ENCODE measurements at places on chromosomes 12 and 14.

DNA sequence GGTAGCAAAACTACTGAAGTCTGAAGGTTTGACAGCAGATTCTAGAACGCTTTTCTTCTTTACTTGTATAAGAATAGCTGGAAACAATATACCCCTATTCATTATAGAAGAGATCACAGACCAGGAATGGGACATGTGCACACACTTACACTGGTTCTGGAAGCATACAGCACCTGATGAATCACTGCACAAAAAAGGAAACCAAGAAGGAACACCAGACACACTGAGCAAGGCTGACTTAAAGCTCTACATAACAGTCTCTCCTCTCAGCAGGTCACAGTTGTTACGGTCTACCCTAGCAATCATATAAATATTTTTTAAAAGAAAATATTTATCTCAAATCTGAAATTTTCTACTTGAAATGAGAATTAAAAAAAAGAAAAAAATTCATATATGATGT is 13.5 kb downstream of the ATP2B1 start:
- no peak for DNase-seq

- no peak for DNase-seq
Observed at GRCh38 chr14:28381656-28382055, 384.9 kb upstream of the FOXG1 start.

- DNase-seq = no peak
Observed at GRCh38 chr14:56482310-56482911, 97.2 kb upstream of the TMEM260 start.

GRCh38 chr12:113649256-113649830 is 177.7 kb upstream of the LHX5 start:
- DNase-seq = no peak

- DNase-seq = no peak
Observed at GRCh38 chr12:31478898-31479297, 112.0 kb downstream of the DENND5B start.

GRCh38 chr12:42213023-42213422 is 25.0 kb downstream of the YAF2 start:
- no peak for DNase-seq

- DNase-seq = no peak
Observed at GRCh38 chr12:95829395-95829794, 29.4 kb upstream of the SNRPF start.

- DNase-seq = no peak
Observed at GRCh38 chr12:8036346-8036745, 3.8 kb downstream of the FOXJ2 start.

DNA sequence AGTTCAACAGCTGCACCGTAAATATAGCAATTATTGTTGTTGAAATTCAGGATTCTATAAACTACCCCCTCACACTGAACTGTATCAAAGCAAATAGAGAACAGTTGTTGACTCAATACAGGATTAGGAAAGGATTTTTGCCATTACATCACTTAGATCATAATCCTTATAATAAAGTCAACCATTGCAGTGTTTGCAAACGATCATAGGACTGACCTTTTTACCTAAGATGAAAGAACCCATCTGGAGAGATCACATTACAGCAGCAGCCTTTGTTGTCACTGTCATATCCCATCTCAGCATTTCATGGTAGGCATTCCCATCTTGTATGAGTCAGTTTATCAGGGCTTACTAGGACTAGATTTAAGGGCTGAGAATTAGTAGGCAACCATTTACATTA is 96.1 kb downstream of the IPO8 start:
- DNase-seq = no peak

GRCh38 chr12:41762691-41763090 is 382.0 kb downstream of the GXYLT1 start:
- DNase-seq = no peak

DNA sequence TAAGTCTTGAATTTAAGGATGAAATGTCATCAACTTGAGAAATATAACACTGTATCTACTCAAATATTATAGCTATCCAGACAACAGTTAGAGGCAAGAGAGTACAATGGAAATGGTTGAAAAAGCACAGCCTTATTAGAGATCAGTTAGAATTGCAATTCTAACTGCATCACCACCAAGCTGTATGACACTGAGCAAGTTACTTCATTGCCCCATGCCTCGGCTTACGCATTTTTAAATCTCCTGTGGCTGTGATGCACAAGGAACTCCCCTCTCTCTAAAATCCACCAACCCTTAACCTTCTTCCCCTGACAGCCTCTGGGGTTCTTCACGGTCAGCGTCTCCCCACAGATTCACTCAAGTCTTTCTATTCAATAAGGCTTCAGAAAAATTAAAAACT is 75.1 kb downstream of the MED13L start:
- DNase-seq = no peak

GRCh38 chr14:39303115-39303514 is 69.4 kb downstream of the MIA2 start:
- DNase-seq = no peak

- no peak for DNase-seq
Observed at GRCh38 chr12:124188561-124189405, 106.1 kb upstream of the RFLNA start.

DNA sequence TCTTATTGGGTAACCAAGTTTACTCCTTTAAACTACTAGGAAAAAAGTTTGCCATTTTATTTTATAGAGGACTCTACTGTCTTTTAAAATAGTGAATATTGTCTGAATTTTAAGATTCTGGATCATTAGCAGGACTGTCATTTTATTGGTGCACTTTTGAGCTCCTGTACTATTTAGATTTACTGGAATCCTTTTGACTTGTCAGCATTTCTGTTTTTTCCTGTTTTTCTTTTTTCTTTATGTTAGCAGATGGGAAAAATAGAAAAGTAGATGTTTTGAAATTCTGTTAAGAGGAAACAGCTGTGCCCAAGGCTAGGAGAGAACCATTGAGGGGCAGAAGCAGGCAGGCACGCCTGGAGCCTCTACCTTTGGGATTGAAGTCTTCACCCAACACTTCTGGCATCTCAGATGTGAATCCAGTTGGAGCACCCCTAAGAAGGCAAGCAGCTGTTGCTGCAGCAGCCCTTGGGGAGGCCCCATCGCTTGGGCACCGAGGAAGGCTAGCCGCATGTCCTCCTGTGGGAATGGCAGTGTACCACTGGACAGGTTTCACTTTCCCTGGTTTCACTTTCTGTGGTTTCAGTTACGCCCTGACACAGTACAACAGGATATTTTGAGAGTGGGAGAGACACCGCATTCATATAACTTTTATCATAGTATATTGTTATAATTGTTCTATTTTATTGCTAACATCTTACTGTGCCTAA is 11.5 kb downstream of the RIMKLB start:
- DNase-seq = no peak

DNA sequence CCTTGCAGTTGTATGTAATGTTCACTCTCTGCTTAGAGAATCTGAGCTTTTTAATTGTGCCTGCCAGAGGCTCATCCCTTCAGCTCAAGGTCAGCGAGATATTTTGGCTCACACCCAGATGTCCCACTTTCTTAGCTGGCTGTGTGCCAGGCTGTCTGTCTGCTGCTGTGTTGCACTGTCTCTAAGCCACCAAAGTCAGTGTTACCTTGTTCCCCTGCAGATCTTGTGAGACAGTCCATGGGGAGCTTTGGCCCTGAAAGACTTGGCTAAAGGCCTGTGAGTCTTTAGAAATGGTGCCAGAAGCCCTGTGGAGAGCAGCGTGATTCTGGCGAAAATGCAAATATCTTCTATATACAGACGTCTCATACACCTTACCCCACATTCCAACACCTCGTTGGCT is 293.7 kb downstream of the TTC6 start:
- DNase-seq = no peak

- DNase-seq = no peak
Observed at GRCh38 chr12:107362960-107363359, 269.6 kb upstream of the CRY1 start.

DNA sequence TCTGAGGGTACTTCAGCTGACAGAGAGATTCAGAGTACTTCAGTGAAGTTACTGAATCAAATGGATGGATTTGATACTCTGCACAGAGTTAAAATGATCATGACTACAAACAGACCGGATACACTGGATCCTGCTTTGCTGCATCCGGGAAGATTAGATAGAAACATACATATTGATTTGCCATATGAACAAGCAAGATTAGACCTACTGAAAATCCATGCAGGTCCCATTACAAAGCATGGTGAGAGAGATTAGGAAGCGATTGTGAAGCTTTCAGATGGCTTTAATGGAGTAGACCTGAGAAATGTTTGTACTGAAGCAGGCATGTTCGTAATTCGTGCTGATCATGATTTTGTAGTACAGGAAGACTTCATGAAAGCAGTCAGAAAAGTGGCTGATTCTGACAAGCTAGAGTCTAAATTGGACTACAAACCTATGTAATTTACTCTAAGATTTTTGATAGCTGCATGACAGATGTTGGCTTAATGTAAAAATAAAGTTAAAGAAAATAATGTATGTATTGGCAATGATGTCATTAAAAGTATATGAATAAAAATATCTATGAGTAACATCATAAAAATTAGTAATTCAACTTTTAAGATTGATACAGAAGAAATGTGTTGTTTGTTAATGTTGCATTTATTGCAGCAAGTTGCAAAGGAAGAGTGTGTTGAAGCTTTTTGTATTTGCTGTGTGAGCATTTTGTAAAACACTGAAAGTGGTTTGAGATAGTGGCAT is 136.1 kb upstream of the RAP1B start:
- DNase-seq = no peak

DNA sequence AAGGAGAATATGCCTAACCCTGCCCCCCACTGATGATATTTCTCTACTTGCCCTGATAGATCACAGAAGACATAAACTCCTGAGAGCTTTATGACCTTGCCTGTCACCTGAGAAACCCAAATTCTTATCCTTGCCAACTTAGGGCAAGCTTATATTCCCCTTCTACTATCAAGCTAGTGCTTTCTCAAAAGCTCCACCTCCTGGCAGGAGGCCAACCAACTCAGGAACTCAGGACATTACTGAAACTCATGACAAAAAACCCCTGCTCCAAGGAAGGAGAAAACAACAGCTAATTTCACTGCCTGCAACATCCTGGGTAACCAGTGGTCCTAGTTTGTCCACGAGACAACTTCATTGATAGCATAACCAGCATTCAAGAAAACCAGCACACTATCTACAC is 60.9 kb upstream of the FSCB start:
- no peak for DNase-seq

- DNase-seq = no peak
Observed at GRCh38 chr12:62689042-62689839, 222.6 kb downstream of the MON2 start.

GRCh38 chr12:93154096-93154728 is 223.5 kb upstream of the NUDT4 start:
- DNase-seq = no peak

GRCh38 chr14:94081386-94081820 is 293 bp downstream of the IFI27L1 start:
- DNase-seq = no peak

GRCh38 chr14:103116636-103117035 is 6.6 kb upstream of the TNFAIP2 start:
- DNase-seq = no peak
